ENCODE measurements at places on chromosomes 5 and 9.

- DNase-seq, result no peak
Observed at GRCh38 chr5:52727576-52727975, 60.1 kb upstream of the ITGA1 start.

DNA sequence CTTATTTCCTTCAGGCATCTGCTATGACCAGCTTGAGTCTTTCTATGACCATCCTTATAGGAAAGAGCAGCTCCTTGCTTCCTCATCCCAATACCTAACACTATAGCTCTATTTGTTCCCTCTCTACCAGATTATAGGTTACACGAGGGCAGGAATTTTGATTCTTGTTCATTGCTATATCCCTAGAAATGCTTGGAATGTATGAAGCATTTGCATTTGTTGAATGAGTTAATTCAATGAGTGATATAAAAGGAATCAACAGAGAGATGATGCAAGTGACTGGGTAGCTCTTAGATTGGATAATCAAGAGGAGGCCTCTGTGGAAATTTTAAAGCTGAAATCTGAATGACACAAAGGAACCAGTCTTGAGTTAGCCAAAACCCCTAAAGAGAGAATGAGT, 13.9 kb downstream of the ZCCHC9 start:
- DNase-seq, result no peak

GRCh38 chr5:5470933-5471332, 48.5 kb downstream of the ICE1 start:
- DNase-seq, result no peak

DNA sequence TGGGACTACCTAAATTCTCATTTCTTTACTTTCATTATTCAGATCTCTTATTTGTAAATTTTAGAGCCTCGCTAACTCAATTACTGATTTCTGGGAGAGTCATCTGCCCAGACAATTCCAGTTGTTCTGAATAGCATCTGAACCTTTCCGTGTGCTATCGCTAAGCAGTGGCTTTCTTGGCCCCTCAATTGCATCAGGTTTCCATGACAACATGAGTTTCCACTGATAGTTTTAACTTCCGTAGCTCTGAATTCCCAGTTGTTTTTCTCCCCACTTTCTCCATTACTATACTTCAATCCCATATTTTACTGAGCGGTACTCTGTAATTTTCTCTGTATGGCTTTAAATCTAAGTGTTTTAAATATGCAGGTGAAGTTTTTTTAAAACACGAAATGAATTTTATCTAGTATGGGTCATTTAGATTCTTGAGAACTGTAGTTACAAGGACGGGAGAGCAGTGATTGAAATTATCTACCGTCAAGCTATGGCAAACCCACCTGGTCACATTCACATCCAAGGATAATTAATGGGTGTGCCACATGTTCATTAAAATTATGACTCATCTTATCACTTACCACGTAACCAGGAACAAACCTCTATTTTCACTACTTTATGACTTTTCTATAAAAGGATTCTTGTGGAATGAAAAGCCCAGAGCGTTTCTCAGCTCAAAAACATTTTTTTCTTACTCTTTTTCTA, 223.5 kb upstream of the PCSK5 start:
- DNase-seq, result no peak

GRCh38 chr9:72687331-72687730, 165.9 kb downstream of the TMC1 start:
- no peak for DNase-seq

GRCh38 chr9:137828527-137829259, 48.9 kb upstream of the CACNA1B start:
- no peak for DNase-seq

GRCh38 chr5:129698661-129699060, 49.2 kb upstream of the MINAR2 start:
- DNase-seq, result no peak

DNA sequence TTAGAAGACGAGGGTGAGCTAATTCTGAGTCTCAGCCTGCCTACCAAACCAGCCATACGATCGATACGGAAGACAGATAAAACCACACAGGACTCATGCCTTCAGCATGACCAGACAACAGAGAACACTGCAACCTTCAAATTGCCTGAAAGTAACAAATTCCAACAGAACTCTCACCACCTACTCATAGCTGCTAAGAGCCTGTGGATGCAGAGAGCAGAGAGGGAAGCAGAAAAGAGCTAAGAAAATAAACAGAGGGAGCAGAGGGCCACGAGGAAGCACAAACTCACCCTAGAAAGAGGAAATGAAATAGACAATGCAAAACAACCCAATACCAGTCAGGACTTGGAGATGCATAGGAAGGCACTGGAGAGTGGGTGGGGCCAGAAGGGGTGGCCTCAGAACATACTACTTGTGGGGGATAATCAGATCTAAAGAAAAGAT, 86.7 kb upstream of the TAS2R1 start:
- no peak for DNase-seq

GRCh38 chr5:124262470-124262869, 484.0 kb downstream of the ZNF608 start:
- no peak for DNase-seq

GRCh38 chr9:126225611-126226609, 100.7 kb upstream of the MVB12B start:
- no peak for DNase-seq

GRCh38 chr5:15676591-15676990, 176.6 kb downstream of the FBXL7 start:
- no peak for DNase-seq

DNA sequence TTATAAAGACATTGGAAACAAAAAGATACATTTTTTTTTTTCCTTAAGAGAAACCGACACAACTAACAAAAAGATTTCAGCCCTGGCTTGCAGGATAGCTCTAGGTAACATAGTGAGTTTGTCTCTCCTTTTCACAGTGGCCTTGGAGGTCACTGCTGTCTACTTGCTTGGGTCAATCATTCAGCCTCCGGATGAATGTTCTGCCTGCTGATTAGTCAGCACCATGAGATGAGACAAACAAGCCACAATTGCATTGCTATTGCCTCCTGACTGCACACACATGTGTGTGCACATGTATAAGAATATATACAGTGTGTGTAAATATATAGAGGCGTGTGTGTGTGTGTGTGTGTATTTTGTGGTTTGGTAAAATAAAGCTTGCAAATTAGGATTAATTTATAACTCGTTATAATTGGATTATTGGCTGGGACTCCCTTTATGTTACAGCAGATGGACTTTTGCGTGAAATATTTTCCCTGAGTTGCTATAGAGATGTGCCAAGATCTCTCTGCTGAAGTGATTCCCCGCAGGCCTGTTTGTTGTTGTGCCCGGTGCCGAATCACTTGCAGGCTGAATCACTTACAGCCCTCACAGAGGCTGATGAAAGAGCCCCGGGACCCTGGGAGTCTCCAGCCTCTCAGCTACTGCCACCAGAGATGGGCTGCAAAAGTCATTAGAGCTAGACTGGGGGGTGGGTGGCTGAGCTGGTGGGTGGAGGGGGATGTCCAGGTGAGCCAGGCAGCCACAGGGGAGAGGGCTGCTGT, 161.2 kb downstream of the FGF18 start:
- DNase-seq, result no peak

DNA sequence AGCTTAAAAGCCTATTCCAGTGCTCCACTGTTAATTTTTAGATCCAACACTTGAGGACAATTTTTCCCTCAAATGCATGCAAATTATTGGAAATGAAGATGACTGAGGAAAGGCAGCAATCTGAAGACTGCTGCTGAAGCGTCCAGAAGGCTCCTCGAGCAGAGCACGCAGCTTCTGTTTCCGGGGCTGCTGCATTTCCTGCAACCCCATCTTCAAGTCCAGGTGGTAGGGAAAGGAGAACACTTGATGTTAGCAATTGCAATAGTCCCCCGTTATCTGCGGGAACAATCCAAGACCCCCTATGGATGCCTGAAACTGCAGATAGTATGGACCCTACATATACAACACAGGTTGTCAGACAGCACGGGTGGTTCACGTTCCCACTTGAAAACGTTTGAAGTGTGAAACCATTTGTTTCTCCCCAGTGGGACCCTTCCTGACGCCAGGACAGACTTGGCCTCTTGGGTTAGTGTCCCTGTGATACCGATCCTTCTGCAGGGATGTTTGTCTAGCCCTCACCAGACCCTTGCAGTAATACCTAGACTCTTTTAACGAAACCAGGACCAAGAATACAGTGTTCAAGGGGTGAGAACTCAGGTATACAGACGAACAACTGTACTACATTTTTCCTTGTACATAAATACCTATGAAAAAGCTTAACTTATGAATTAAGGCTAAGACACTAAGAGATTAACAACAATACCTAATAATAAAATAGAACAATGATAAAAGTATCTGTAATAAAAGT, 152.3 kb downstream of the HSD17B3 start:
- DNase-seq, result no peak

DNA sequence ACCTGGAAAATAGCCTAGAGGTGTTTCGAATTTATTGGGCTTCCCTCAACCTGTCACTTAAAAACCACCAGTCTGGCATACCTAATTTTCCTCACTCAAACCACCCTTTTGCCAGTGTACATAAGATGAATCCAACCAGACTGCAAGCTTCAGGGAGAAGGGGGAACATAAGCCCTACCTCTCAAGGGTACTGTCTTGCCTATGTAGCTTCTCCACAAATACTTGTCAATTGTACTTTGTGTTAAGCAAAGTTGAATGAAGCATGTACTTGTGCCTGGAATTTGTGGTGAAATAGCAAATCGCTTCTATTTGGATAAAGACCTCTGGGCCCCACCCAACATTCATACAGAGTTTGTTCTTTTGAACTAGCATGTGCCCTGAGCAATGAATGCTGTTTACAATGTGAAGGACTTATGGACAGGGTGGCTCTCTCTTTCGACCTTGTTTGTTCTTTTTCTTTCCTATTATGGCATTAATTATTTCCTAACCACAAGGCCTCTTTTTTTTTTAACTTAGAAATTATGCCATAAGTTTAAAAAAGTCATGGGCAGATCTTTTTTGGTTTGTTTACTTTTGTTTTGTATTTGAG, 580.2 kb downstream of the EBF1 start:
- no peak for DNase-seq

GRCh38 chr5:83011985-83012384, 65.2 kb downstream of the TMEM167A start:
- no peak for DNase-seq

GRCh38 chr9:106417685-106418084, 445.3 kb upstream of the ZNF462 start:
- DNase-seq, result no peak

- DNase-seq, result no peak
Observed at GRCh38 chr5:102902135-102902448, 147.0 kb downstream of the PAM start.

- no peak for DNase-seq
Observed at GRCh38 chr9:4887556-4887955, 94.8 kb downstream of the RCL1 start.

- DNase-seq, result no peak
Observed at GRCh38 chr5:158265346-158265745, 406.4 kb upstream of the CLINT1 start.

DNA sequence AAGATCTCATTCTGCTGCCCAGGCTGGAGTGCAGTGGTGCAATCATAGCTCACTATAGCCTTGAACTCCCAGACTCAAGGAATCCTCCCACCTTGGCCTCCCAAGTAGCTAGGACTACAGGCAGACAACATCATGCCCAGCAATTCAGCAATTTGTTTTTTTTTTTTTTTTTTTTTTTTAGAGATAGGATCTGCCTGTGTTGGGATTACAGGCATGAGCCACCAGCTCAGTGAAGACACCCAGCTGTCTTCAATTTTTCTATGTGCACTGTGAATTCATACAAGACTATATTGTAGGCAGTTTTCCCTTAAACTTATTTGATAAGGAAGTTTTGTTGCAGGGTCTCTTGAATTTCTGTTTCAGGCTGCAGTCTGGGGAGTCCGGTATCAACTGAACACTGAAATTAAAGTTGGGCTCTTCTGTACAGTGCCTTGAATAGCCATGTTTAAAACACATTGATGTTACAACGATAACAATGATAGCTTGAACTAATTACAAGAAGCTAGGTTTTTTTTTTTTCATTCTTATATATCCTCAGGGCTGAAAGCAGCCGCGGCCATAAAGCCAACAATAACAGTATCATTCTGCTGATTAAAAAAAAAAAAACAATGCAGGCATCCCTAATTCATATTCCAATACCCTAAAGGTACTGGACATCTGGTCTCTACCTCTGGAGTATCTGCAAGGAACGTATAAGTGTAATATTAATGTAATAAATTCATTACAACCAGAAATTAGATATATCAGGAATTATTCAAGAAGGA, 63.5 kb downstream of the MPDZ start:
- DNase-seq, result no peak

DNA sequence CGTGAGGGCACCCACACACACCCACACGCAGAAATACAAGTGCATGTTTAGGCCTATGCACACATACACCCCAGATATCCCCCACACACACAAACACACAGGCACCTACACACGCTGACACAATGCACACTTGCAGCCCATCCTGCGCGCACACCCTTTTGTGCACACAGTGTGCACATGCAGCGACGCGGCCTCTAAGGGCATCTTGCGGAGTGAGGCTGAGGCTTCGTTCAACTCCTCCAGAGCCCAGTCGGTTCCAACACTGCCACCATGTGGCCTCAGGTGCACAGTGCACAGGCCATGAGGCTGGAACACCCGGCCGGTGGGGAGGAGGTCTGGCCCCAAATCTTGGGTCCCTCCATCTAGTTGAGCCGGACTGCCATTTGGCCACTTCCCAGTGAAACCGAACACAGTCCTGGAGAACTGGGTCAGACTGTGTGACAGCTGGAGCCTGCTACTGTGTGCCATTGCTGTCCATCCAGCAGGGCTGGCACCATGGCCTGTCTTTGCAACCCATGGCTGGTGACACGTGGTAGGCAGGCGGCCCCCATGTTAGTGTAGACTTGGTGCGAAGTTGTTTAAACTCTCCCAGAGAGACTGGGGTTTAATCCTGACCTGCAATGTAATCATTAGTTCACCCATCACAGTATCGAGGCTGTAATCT, 97.7 kb upstream of the MVB12B start:
- DNase-seq, result peak; percentile 17

GRCh38 chr5:112649882-112650281, 87.8 kb upstream of the APC start:
- DNase-seq, result no peak

DNA sequence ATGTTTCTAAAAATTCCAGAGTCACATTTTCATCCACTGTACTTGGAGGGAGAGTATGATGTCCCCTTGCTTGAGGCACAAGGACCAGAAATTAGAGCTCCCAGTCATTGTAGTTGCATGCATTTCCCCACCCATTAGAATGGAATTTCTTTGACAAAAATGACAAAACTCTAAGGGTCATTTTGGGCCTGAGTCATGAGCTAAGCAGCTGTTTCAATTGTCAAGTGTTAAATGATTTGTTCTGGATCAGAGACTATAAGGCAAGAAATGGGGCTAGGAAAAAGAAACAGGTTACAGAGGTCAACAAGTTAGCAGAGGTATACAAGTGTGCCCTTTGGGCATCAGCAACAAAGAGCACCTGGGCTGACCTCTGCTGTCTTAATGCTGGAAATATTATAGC, 131.2 kb upstream of the IQGAP2 start:
- no peak for DNase-seq

DNA sequence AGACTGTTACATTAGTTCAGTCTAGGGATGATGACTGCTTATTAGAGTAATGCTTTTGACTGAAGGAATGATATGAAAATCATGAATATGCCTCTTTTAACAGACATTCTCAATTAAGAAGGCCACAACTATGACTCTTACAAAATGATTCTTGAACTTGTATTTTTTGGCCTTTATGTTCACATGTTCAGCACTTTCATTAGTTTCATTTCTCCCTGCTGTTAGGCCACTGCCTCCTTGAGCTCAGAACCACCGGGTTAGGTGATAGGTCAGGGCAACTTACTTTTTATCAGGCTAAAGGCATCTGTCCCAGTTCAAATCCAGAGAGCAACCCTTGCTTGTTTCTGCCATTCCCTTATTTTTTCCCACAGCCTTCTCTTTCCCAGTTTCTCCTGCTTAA, 235.2 kb upstream of the ELL2 start:
- DNase-seq, result no peak
